HCEC 1CT (cell line): ENCODE measurements at places on chromosomes 11 and 22.

- no peak for DNase-seq
These were observed 77.9 kb downstream of the THAP12 start for GRCh38 chr11:76302996-76303395.

DNA sequence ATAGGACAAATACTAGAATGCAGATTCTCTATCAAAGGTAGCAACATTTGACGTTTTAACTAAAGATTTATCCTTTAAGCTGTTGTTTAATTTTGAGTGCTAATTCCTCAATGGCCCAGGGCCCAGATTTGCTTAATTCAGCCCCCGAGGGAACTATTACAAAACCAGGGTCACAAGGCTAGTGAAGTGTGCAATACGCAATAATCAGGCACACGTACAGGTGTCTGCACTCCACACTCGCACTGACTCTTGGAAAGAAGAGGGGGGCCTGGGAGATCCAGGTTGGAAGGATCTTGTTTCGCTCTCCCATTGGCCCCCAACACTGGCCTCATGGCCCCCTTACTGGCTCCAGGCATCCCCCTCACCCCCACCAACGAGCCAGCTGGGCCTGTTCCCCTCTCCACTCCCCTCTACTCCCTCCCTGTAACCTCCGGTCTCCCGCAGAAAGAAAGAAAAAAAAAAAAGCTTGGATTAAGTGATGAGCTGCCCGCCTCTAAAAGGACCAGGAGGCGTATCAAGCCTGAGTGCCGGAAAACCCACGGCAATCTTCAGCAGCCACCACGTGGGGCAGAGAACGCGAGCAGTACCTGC lies 2.2 kb upstream of the KIRREL3 start:
- DNase-seq, result no peak

GRCh38 chr11:4830909-4831308 lies 9.8 kb downstream of the OR51F2 start:
- DNase-seq, result no peak

DNA sequence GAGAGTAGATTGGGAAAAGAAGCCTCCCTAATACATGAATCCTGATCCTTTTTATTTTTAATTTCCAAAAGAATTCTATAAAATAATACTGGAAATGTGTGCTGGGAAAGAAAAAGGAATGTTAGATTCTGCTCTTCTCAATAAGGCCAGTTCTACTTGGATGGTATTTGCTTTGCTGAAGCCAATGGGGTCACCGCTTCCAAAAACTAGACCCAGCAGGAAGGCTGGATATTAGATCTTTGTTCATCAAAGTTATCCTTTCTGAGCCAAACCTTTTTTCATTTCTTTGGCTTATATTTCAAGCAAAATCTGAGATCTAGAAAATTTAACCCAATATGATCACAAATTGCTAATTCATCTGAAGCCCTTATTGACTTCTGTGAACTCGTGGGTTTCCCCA lies 41.4 kb downstream of the SCUBE2 start:
- DNase-seq, result no peak

- no peak for DNase-seq
These were observed 181.0 kb downstream of the GRIA4 start for GRCh38 chr11:105790840-105791239.
